ENCODE measurements at places on chromosomes 1 and 21.

GRCh38 chr1:241086686-241087085 lies 270.3 kb downstream of the RGS7 start:
- no peak for DNase-seq

DNA sequence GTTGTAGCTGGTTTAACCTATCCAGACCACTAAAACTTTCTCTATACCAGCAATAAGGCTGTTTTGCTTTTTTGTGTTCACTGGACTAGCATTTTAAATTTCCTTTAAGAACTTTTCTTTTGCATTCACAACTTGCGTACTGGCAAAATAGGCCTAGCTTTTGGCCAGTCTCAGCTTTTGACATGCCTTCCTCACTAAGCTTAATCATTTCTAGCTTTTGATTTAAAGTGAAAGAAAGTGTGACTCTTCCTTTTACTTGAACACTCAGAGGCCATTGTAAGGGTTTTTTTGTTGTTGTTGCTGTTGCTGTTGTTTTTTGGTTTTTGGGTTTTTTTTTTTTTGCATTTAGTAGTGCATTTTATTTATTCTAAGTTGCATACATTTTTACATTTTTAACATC lies 15.2 kb downstream of the RPAP2 start:
- DNase-seq: no peak

DNA sequence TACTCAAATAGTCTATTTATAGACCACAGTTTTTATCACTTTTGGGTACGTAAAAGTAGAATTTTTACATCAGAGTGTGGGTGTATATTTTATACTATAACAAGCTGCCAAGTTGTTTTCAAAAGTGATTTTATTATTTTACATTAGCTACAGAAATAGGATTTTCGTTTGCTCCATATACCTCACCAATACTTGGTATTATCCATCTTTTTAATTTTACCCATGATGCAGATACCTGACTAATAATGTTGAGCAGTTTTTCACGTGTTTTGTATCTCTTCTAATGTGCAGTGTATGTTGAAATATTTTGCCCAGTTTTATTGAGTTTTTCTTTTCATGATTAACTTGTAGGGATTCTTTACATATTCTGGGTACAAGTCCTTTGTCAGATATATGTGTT lies 379.8 kb downstream of the MATN1 start:
- no peak for DNase-seq

DNA sequence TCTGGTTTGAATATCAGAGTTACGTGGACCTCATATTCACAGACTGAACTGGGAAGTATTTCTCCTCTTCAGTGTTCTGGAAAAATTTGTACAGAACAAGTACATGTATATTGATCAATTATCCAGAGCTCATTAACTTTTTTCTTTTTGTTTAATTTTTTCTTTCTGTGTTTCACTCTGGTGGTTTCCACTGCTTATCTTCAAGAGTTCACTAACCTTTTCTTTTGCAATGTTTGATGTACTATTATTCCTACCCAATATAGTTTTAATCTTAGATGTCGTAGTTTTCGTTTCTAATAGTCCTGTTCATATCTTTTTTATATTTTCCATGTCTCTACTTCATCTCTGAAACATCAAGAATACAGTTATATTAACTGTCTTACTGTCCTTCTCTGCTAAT lies 46.5 kb downstream of the TUT4 start:
- DNase-seq: no peak

- DNase-seq: no peak
Observed at GRCh38 chr1:197472141-197472540, 204.1 kb downstream of the CRB1 start.

DNA sequence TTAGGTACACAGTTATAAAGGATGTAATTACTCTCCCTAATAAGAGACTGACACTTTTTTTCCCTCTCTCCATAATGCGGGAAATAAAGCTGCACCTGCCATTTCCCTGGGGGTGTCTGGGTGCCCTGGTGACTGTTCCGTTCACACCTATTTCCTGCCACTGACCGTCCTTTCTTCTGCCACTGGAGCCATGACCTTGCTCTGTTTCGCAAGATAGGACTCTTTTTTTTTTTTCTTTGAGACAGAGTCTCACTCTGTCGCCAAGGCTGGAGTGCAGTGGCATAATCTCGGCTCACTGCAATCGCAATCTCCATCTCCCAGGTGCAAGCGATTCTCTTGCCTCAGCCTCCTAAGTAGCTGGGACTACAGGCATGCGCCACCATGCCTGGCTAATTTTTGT lies 66.1 kb upstream of the SERBP1 start:
- DNase-seq: no peak

GRCh38 chr1:17475752-17476151 lies 36.3 kb upstream of the RCC2 start:
- DNase-seq: peak; percentile 66

Measured in ureter (tissue), 1 donor.